CD8-positive, alpha-beta memory T cell (primary cell): ENCODE measurements at places on chromosomes 5 and 9.
A peak's percentile ranks its signal among the peaks of the same experiment; 100 is the strongest.

GRCh38 chr5:107875833-107876232 is 205.1 kb upstream of the EFNA5 start:
- DNase-seq: no peak

DNA sequence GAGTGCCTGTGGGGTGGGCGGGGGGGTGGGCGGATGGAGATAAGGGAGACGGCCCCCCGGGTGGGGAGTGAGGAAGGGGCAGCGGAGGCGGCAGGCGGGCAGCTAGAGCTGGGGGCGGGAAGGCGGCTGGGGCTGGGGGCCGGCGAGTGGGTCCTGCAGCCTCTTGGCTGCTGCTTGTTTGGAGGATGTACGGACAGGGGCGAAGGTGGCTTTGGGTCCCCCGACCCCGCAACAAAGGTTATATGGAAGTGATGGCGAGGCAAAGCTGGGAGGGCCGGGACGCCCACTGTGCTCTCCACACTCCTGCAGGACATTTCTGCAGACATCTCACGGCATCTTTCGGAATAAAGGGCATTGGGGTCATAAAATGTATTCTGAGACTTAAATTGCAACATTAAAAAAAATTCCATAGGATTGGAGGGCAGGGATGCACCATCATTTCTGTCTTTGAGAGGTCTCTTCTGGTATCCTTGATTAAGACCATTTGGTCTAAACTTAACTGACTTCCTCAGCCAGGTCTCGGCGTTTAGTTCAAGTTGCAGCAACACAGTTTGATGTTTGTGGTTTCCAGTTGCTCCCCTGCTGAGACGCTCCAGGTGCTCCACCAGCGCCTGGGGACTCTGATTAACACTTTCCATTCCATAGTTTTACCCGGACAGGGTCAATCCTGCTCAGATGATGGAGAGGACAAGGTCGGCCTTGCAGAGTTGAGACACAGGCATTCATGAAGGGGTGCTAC is 101.6 kb upstream of the SSBP2 start:
- peak; percentile 44 for DNase-seq

GRCh38 chr9:13735181-13735580 is 455.7 kb upstream of the MPDZ start:
- DNase-seq: no peak

GRCh38 chr9:84903963-84904362 is 234.4 kb downstream of the NTRK2 start:
- DNase-seq: no peak

- no peak for DNase-seq
Measured at GRCh38 chr9:37096628-37097027, 23.7 kb upstream of the ZCCHC7 start.

- no peak for DNase-seq
Measured at GRCh38 chr5:113380807-113381326, 53.9 kb downstream of the TSSK1B start.

- DNase-seq: no peak
Measured at GRCh38 chr9:74846766-74847165, 41.0 kb downstream of the TRPM6 start.

DNA sequence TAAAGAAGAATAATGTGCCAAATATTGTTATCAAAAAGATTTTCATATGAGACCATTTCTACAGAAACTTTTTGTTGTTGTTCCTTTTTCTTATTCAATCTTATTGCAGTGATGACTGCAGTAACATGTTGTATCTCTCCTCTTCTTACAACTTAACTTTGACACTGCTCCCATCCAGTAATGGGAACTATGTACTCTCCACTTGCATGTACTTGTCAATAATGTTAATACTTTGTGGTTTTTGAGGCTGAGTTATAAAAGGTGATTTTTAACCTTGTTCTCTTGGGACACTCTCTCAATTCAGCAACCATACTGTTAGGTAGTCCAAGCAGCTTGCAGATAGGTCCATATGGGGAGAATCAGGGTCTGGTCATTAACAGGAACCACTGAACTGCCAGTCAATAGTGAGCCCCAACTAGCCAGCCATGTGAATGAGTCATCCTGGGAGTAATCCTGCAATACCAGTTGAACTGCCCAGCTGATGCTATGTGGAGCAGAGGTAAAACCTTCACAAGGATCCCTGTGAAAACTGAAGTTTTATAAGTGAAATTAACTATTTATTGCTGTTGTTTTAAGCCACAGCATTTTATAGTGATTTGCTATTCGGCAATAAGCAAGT is 199.6 kb upstream of the DAB2 start:
- DNase-seq: no peak

DNA sequence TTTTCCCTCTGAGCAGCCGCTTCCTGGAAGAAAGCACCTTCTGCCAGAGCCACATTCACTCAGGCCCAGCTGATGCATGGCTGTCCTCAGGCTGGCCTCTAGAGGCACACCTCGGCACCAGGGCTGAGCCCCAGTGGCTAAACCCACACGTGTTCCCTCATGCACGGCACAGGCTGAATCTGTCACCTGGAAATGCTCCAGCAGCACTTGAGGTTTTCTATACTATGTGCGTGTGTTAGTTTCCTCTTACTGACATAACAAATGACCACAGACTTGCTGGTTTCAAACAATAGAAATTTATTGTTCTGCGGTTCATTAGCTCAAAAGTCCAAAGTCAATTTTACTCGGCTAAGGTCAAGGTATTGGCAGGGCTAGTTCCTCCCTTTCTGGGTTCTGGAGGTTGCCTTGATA is 141.4 kb downstream of the LRRC70 start:
- no peak for DNase-seq

- no peak for DNase-seq
Measured at GRCh38 chr9:34157898-34158297, 20.9 kb upstream of the UBAP1 start.
